Epithelial cell of esophagus (primary cell): ENCODE measurements at places on chromosomes 1 and 21.

- no peak for DNase-seq
These were observed at the start of gene JAM2 for GRCh38 chr21:25638660-25639550. JAM2 (plus strand) TSS chr21:25639258; CDS start chr21:25639822, 564 bp downstream.

DNA sequence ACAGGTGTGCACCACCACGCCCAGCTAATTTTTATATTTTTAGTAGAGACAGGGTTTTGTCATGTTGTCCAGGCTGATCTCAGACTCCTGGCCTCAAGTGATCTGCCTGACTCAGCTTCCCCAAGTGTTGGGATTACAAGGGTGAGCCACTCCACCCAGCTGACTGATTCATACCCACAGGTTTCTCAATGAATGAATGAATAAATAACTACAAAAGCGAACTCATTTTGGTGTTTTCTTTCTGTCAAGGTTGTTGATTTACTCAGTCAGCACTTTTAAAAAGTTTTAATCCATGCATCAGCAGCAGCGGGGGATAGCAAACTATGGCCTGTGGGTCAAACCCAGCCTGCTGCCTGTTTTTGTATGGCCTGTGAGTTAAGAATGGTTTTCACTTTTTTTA, 217.5 kb downstream of the FAF1 start:
- peak; percentile 89 for DNase-seq

- no peak for DNase-seq
These were observed 40.7 kb downstream of the DHCR24 start for GRCh38 chr1:54846301-54846700.

GRCh38 chr1:204153667-204154066, 1.8 kb upstream of the ETNK2 start:
- no peak for DNase-seq

DNA sequence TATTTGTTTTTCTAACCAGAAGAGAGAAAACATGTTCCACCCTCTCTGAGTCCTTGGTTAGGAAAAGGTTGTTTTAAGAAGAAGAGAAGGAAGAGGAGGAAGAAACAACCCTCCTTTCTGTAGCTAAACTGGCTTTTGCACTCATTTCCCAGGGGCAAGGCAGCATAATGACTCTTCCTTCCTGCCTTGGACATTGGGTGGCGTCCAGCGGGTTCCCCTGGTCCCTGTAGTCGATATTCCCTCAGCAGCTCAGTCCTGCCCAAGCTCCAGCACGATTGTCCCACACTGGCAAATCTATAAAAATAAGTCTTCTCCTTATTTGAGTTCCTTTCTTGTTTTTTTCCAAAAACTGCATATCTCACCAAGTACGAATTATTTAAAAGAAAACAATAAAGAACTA, 81.2 kb downstream of the TEX35 start:
- no peak for DNase-seq

GRCh38 chr1:209697126-209697525, 7.5 kb upstream of the HSD11B1 start:
- DNase-seq, result no peak

- DNase-seq, result peak; percentile 99
These were observed 106.5 kb upstream of the SLC44A3 start for GRCh38 chr1:94713472-94714141.

DNA sequence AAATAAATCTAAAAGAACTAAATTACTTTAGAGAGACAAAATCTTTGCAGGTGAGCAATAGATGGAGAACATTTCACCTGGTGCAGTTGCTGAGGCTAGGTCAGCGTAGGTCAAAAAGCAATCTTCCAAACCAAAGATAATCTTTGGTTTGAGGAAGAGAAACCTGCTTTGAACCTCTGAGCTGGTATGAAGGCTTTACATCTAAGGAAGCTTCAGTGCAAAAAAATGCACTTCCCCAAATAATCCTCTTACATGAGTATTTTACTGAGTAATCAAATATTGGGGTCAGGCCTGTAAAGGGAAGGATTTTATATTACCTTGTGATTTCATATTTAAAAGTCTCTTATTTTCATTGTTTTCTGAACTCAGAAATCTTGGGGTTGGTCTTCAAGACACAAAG, 223.6 kb downstream of the SRGAP2C start:
- DNase-seq, result no peak

DNA sequence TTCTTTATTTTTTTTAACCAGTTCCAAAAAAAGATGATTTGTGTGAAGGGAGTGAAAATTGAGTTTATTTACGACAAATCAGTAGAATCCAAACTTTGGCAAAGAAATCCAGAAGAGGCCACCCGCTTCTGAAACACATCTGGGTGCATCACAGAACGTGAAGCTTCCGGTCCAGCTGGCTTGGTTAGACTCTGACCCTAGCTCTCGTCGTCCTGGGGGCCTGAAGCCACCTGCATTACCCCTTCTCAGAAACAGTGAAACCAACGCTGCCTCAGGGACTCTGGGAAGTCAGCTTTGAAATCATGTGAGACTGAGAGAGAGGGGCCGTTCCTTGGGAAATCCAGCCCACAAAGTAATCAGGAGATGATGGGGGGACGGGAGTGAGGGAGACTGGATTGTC, 21.8 kb downstream of the AJAP1 start:
- DNase-seq, result no peak
